ENCODE measurements at places on chromosomes 4 and X.

DNA sequence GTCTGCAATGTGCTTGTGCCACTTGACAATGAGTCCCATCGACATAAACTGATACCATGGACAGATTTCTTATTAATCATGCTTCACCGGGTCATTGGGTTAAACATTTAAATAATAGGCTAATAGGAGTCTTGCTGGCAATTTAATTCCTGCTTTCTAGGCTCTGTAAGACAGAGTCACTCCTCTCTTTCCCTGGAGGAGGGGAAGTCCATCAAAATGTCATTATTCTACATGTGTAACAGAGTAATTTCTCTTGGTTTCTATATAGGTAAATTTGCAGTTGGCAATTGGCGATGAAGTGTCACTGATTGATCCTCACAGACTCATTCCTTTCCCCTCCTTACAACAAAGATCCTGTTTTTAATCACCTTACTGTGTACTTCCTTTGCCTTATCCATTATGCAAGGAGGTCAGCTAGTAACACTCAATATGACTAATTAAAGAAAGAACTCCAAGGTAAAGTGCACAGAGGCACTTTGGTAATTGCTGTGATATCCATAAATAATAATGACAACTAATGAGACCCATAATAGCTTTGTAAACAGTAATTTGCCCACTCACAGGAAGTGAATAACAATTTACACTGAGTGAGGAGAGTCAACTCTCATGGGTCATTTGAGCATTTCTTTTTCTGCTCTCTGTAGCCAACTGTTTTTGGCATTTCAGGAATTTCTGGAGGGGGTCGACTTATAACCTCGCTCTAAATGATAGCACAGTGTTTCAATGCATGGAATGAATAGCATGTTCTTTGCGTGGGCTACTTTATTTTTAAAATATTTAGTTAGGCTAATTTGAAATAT is 184.0 kb downstream of the UGT8 start:
- DNase-seq: no peak

- no peak for DNase-seq
These were observed 232.9 kb upstream of the F9 start for GRCh38 chrX:139297638-139298037.

DNA sequence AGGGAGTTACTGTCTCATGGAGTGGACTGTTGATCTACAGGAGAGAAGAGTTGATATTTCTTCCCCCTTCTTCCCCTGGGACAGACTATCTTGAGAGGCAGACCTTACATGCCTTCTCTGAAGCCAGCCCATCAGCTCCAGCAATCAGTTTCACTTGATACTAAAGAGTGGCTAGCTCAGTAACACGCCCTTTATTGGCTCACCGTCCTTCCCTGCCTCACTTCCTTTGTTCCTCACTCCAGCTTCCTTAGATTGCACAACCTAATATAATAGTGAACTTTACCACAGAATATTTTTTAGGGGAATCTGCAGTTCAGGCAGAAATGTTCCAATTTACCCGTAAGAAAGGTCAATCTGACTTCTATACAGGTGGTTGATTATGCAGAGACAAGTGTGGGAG is 128.1 kb upstream of the NDP start:
- no peak for DNase-seq

- no peak for DNase-seq
These were observed 374.7 kb downstream of the ANKRD50 start for GRCh38 chr4:124337874-124338273.

DNA sequence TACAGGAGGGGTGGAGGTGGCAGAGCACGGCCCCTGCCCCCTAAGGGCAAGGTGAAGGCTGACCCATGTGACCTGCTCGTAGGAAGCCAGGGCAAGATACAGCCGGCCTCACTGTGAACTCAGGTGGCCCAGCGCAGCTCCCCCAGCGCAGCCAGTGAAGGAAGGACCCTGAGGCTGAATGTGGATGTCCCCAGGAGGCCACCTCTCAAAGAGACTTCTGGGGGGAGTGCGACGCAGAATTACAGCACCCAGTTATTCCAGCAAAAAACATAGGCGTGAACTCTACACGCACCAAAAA is 52.6 kb downstream of the ZFYVE28 start:
- no peak for DNase-seq

DNA sequence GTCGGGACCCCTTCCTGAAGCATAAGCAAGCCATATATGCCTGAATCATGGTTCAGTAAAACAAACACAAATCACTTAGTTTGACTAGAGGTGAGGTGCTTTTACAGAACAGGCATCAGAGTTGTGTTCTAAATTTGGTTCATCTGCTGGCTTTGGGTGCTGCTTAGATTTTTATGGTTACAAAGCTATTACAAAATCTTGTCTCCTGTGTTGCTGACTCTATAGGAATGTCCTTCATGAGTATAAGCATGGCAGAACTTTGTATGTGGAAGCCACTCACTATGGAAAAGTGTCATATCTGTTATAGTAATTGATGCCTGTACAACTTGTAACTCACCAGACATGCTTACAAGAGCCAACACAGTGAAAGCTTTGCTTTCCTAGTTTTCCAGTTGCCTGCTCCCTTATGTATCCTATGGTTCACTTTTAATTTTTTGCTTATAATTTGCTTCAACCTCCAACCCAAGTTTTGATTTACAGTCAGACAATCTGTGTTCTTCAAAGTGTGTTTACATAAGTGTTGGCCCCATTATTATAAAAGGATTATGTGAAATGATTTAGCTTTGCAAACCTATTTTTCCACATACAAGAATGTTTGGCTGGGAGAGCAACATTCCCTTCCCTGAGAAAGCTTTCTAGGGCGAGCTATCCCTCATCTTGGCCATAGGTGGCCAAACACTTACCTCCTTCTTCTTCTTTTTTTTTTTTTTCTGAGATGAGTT is 30.0 kb upstream of the CYP2U1 start:
- no peak for DNase-seq

GRCh38 chr4:24889991-24890390 is 22.9 kb downstream of the CCDC149 start:
- no peak for DNase-seq

DNA sequence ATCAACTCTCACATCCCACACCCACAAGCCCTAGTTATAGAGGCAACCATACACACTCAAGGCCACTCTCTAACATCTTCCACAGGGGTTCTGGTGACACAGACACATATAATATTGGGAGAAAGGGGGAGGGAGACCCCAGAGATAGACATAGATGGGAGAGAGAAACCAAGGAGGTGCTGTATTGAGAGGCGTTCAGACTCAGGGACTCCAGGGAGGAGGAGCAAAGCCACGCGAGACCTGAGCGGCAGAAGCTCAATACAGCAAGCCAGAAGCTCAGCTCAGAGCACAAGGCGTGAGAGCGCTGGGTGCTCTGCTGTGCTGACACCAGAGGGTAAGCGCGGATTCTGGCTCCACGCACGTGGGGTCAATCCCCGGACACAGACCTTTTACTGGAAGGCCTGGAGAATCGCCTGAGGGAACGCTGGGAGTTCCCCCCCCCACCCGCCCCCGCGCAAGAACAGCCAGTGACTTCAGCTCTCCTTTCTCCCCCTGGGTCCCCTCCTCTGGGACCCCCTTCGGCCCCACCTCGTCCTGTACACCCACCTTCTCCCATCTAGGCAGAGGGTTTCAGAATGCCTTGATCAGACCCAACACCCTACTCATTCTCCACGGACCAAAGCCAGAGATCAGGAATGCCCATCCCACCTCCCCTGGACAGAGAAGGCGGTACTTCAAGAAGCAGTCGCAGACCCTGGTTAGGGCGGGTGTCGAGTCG is 8.7 kb downstream of the MSX1 start:
- no peak for DNase-seq

DNA sequence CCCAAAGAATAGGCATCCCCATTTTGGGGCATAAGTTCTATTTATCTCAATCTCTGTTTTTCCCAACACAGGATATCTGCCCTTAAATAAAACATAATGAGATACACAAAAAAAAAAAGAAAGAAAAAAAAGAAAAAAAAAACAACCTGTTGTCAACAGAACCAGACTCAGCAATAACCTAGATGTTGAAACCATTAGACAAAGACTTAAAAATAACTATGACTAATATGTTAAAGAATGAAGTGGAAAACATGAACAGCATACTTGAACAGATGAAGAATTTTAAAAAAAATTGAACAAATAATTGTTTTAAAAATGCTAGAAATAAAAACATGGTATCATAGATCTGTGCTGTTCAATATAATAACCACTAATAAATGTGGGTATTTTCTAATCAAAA is 93.4 kb upstream of the RXFP1 start:
- no peak for DNase-seq

DNA sequence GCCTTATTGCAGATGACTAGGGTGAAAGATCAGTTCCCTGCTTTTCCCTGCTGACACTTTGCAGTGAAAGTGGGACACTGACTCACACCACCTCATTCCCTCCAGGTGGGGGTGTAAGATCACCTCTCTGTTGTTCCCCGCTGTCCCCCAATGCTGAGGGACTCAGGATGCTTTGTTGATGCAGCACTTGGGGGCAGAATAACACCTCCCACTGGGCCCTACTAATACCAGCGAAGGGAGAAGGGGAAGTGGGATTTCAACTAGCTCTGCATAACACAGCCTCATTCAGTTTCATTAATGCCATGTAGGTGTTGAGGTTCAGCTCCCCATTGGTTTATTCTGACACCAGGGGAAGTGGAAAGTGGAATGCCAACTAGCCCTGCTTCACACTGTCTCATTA is 43.6 kb upstream of the IL1RAPL2 start:
- DNase-seq: no peak

- no peak for DNase-seq
These were observed 265.0 kb upstream of the NWD2 start for GRCh38 chr4:36979533-36979932.

DNA sequence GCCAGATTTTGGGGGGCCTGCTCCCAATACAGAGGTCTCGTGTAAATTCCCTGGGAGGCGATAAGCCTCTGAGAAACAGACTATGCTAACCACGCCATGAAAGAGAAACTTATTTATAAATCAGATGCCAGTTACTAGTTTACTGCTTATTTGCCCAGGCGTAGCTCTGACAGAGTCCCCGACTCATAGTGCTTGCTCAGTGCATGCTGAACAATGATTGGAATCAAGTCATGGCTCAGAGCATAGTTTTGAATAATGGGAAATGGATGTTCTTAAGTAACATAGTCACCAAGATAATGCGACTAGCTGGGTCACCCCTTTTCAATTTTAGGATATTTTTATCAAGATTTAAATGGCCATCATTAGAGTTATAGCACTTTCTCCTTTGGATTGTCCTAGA is 39.9 kb downstream of the HTT start:
- no peak for DNase-seq

- no peak for DNase-seq
These were observed 97.7 kb downstream of the NFKB1 start for GRCh38 chr4:102598762-102599374.

GRCh38 chr4:125650557-125650956 is 335.8 kb downstream of the FAT4 start:
- no peak for DNase-seq

GRCh38 chr4:112185740-112186670 is 40.8 kb downstream of the FAM241A start:
- no peak for DNase-seq

GRCh38 chr4:88390128-88390527 is 11.5 kb downstream of the HERC6 start:
- DNase-seq: no peak

Measured in activated naive CD4-positive, alpha-beta T cell treated with Interleukin-2 at 50 U/mL for 16 hours (primary cell).